ENCODE measurements at places on chromosomes 11 and 22.

GRCh38 chr11:86072211-86072610 lies 3.3 kb upstream of the PICALM start:
- no peak for DNase-seq

DNA sequence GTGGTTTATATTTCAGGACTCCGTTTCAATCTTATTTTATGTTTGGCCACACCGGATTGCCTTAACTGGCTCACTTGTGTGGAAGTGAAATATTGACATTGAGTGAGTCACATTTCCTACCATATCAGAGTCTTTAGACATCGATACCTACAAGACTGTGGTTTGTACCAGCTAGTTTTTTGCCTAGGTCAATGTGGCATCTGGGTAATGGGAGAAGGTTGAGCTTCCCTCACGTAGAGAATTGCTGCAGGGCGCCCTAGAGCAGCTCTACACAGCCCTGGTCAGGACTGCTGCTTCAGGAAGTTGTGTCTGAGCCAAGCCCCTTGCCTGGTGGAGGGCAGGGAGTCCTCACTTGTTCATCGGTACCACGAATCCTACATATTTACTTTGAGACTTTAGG lies 1.6 kb downstream of the GRAMD1B start:
- no peak for DNase-seq

GRCh38 chr22:40746428-40747220 lies 67.3 kb downstream of the MCHR1 start:
- no peak for DNase-seq

DNA sequence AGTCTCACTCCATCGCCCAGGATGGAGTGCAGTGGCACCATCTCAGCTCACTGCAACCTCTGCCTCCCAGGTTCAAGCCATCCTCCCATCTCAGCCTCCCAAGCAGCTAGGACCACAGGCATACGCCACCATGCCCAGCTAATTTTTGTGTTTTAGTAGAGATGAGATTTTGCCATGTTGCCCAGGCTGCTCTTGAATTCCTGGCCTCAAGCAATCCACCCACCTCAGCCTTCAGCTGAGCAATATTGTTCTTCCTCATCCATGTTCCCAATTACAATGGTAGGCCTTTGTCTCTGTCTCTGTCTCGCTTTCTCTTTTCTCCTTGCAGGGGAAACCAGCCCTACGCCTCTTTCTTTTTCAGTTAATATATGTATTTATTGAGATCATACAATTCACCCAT lies 10.3 kb downstream of the HSPA8 start:
- DNase-seq = no peak

DNA sequence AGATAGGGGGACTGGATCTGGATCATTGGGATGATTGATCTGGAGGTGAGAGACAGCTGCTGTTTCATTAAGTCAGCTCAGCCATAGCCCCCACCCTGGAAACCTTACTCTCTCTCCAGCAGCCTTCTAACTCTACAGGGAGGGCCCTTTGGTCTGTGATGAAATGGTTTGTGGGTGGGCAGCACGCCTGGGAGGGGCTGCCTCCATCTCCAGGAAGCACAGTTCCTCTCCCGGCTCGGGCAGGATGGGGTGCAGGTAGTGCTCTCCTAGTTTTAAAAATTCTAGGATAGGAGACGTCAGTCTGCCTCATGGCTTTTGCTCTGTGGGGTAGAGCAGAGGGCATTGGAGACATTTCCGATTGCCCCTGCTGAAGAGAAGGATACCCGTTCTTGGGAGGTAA lies 89.7 kb downstream of the CEP164 start:
- no peak for DNase-seq

- no peak for DNase-seq
Measured at GRCh38 chr11:88179971-88180629, 4.9 kb upstream of the RAB38 start.

Measured in AG04449 (cell line).